ENCODE measurements at places on chromosomes 5 and 9. TPM values are rescaled to one million over a fixed set of nuclear protein-coding genes. Genes with fewer than 3 reads are reported as not detected.

The IFNA13 gene
- total RNA-seq = not detected

The TAF11L8 gene
- total RNA-seq = not detected

The ANGPTL2 gene
- 0.06 TPM for total RNA-seq

The ADRA1B gene
- total RNA-seq = 11.2 TPM

The PSMB7 gene
- 339 TPM for total RNA-seq

The EIF4E1B gene
- total RNA-seq = not detected

The CLIC3 gene
- total RNA-seq = 3.3 TPM

The TAF1L gene
- not detected for total RNA-seq

The TUT7 gene
- total RNA-seq = 11.0 TPM

The QRFP gene
- total RNA-seq = not detected

The EPB41L4B gene
- total RNA-seq = 11.1 TPM

The SH3TC2 gene
- total RNA-seq = 0.59 TPM

The BRD9 gene
- total RNA-seq = 39.2 TPM

The FABP6 gene
- 0.87 TPM for total RNA-seq

The MYORG gene
- total RNA-seq = 4.3 TPM

The FLT4 gene
- total RNA-seq = 2.5 TPM

The SPAG8 gene
- total RNA-seq = 0.41 TPM

The SLC4A9 gene
- total RNA-seq = not detected

The SMIM3 gene
- 4.1 TPM for total RNA-seq

The PFN3 gene
- total RNA-seq = not detected

The ADGRD2 gene
- not detected for total RNA-seq

The ZNF622 gene
- 44.7 TPM for total RNA-seq

The ABO gene
- not detected for total RNA-seq

The HMMR gene
- 14.0 TPM for total RNA-seq

The IL17B gene
- not detected for total RNA-seq

The TPM2 gene
- 671 TPM for total RNA-seq

The PPWD1 gene
- total RNA-seq = 17.7 TPM

The PAEP gene
- total RNA-seq = not detected

The RETREG1 gene
- total RNA-seq = 1.4 TPM

The NR2F1 gene
- total RNA-seq = 5.4 TPM

The EXOSC3 gene
- 85.5 TPM for total RNA-seq

The FAM169A gene
- 2.7 TPM for total RNA-seq

The NAIF1 gene
- total RNA-seq = 6.2 TPM

The PPIC gene
- total RNA-seq = 17.8 TPM

The SH2D3C gene
- not detected for total RNA-seq

The CNTRL gene
- total RNA-seq = 7.1 TPM

The CWC27 gene
- total RNA-seq = 15.9 TPM

The ZDHHC11 gene
- 14.6 TPM for total RNA-seq

The PPP3R2 gene
- total RNA-seq = not detected

The SPINK13 gene
- total RNA-seq = not detected

The ORM1 gene
- total RNA-seq = not detected

The NUTM2G gene
- not detected for total RNA-seq

The INVS gene
- 10.7 TPM for total RNA-seq

The FRRS1L gene
- 0.30 TPM for total RNA-seq

The MEGF10 gene
- not detected for total RNA-seq

The GRIN3A gene
- total RNA-seq = not detected

The KCNMB1 gene
- total RNA-seq = not detected

The HMGXB3 gene
- 31.7 TPM for total RNA-seq

The CHSY3 gene
- 0.13 TPM for total RNA-seq

The GLDC gene
- 13.1 TPM for total RNA-seq

The PTGS1 gene
- total RNA-seq = 1.3 TPM

The IL13 gene
- total RNA-seq = not detected

All from A549 treated with RU486 at 1 μM for 4 hours (cell line).